SK-N-SH (cell line): ENCODE measurements at places on chromosomes 3 and 15. TPM values are rescaled to one million over a fixed set of nuclear protein-coding genes. Genes with fewer than 3 reads are reported as not detected.

DNA sequence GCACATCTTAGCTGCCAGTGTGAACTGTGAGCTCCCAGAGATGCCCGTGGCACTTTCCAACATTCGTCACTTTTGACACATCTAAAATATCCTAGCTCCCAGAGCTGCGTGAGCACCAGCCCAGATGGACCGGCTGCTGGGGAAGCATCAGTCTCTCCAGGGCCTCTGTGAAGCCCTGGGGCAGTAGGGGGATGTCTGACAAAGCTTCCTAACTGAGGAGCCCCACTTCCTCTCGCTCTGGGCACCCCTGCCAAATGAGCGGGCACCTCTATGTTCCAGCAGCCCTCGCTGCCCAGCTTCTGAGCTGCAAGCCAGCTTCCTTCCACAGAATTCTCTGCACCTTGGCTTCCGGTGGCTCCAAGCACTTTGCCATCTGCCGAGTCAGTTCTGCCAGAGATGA lies 91.1 kb downstream of the LIPC start:
- DNase-seq = no peak
- H3K27me3 ChIP-seq = no peaks in the 10 kb centered on the region
- no peak overlapping the region for H3K4me3 ChIP-seq
- no peaks in the 10 kb centered on the region for H3K36me3 ChIP-seq
- no peak overlapping the region for H3K27ac ChIP-seq

ITPKA gene
- polyA plus RNA-seq = 1.0 and 2.2 TPM in 2 replicates

GRCh38 chr3:156429125-156429524 lies 125.8 kb downstream of the SSR3 start:
- no peak for DNase-seq
- H3K27ac ChIP-seq = no peak overlapping the region
- no peaks in the 10 kb centered on the region for H3K27me3 ChIP-seq
- no peak overlapping the region for H3K4me3 ChIP-seq

- H3K36me3 ChIP-seq = no peaks in the 10 kb centered on the region
- H3K27me3 ChIP-seq = no peaks in the 10 kb centered on the region
- peak; percentile 84 for DNase-seq
- H3K4me3 ChIP-seq = peak overlapping the region; percentile 90
These were observed 610 bp upstream of the SATB1 start for GRCh38 chr3:18425641-18426257.

- H3K27me3 ChIP-seq = no peaks in the 10 kb centered on the region
- no peak for DNase-seq
- H3K36me3 ChIP-seq = no peaks in the 10 kb centered on the region
- H3K4me1 ChIP-seq = no peaks in the 10 kb centered on the region
- H3K27ac ChIP-seq = no peak overlapping the region
These were observed 98.4 kb upstream of the BCL6 start for GRCh38 chr3:187843654-187844053.
